Ovary (tissue), 10 donors: ENCODE measurements at places on chromosomes 2 and 18. TPM values are rescaled to one million over a fixed set of nuclear protein-coding genes. Genes with fewer than 3 reads are reported as not detected.

GRCh38 chr2:159828738-159829137, 30.7 kb upstream of the CD302 start:
- DNase-seq = no peak
- H3K4me1 ChIP-seq = no peaks in the 10 kb centered on the region
- no peaks in the 10 kb centered on the region for H3K27me3 ChIP-seq
- H3K4me3 ChIP-seq = no peak overlapping the region
- no peaks in the 10 kb centered on the region for H3K36me3 ChIP-seq
- H3K27ac ChIP-seq = no peak overlapping the region

DNA sequence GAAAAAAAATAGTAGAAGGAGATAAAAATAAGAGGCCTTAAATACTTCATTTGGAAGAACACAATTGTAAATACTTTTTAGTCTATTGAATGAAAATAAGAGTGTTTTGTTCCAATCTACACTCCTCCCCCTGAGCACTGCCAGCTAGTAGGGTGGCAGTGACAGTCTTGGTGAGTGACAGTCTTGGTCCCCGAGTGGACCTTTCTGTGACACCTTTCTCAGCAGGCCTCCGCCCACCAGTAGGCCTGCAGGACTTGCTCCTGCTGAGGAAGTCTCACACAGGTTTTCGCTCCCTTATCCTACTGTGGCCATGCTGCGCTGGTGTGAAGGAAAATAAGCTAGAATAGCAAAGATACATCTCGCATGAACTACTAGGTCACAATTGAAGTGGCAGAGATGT, 666.8 kb downstream of the NR4A2 start:
- no peaks in the 10 kb centered on the region for H3K36me3 ChIP-seq
- H3K4me3 ChIP-seq = no peak overlapping the region
- H3K27me3 ChIP-seq = no peaks in the 10 kb centered on the region
- H3K4me1 ChIP-seq = no peaks in the 10 kb centered on the region
- no peak overlapping the region for H3K27ac ChIP-seq
- no peak for DNase-seq

GRCh38 chr2:70143314-70144150, 47.3 kb downstream of the C2orf42 start:
- no peaks in the 10 kb centered on the region for H3K36me3 ChIP-seq
- peak overlapping the region; percentile 58 for H3K27ac ChIP-seq
- H3K27me3 ChIP-seq = no peaks in the 10 kb centered on the region
- DNase-seq = peak; percentile 58
- H3K4me1 ChIP-seq = peaks cover 13% of the 10 kb centered on the region

LRRTM4 gene
- total RNA-seq = not detected

DNA sequence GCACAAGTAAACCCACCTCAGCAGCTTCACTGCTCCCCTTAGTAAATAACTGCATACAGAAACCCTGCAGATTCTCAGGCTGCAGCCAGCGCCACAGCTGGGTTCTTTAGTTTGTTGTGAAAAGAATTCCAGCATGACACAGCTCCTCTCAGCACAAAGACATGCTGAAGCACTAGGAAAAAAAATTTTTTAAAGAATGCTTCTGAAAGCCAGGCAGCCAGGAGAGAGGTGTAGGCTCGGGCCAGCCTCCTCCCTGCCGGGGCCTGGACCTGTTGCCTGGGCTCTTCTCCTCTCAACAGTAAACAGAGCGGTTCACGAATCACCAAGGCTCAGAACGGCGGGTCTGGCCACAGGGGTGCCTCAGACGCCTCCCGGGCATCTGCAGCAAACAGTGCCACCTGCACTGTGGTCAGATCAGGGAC, 95.7 kb upstream of the POU3F3 start:
- H3K36me3 ChIP-seq = no peaks in the 10 kb centered on the region
- H3K27ac ChIP-seq = no peak overlapping the region
- no peaks in the 10 kb centered on the region for H3K4me1 ChIP-seq
- H3K4me3 ChIP-seq = no peak overlapping the region
- no peak for DNase-seq

CNNM4 gene
- total RNA-seq = 7.5 TPM

GRCh38 chr2:229740279-229740678, 25.9 kb upstream of the DNER start:
- H3K4me1 ChIP-seq = no peaks in the 10 kb centered on the region
- DNase-seq = no peak
- H3K4me3 ChIP-seq = no peak overlapping the region
- H3K36me3 ChIP-seq = no peaks in the 10 kb centered on the region
- H3K27ac ChIP-seq = no peak overlapping the region
- no peaks in the 10 kb centered on the region for H3K27me3 ChIP-seq

GRCh38 chr18:9996094-9996493, 82.3 kb downstream of the VAPA start:
- H3K36me3 ChIP-seq = no peaks in the 10 kb centered on the region
- no peaks in the 10 kb centered on the region for H3K27me3 ChIP-seq
- H3K4me3 ChIP-seq = no peak overlapping the region
- DNase-seq = no peak

SERPINB13 gene
- not detected for total RNA-seq

DNA sequence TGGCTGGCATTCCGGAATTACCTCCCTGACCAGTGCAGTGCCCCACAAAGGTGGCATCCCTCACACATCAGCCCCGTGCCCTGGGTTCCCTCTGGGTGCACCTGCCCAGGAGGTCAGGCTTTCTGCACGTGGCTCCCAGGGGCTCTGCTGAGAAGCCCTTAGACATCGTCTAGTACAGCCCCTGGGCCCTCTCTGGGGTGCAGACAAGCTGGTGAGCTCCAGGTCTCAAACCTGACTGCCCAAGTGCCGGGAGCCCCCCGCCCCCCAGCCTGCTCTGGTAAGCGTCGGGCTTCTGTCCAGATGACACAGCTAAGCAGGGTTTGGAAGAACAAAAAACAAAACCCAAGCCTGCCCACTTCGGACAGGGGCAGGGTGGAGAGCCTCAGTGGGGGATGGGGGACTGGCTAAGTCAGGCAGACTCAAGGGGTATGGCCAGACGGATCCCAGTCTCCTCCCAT, 20.2 kb downstream of the TWIST2 start:
- H3K4me1 ChIP-seq = peaks cover 48% of the 10 kb centered on the region
- no peak for DNase-seq
- no peaks in the 10 kb centered on the region for H3K36me3 ChIP-seq
- peak overlapping the region; percentile 63 for H3K27ac ChIP-seq

DSC2 gene
- total RNA-seq = 0.96 TPM
